ENCODE measurements at places on chromosomes 1 and 21.
A peak's percentile ranks its signal among the peaks of the same experiment; 100 is the strongest.

- no peak for DNase-seq
Observed at GRCh38 chr1:200912737-200913407, 18.2 kb downstream of the INAVA start.

GRCh38 chr1:47399138-47399845, 16.8 kb upstream of the FOXE3 start:
- DNase-seq, result no peak

DNA sequence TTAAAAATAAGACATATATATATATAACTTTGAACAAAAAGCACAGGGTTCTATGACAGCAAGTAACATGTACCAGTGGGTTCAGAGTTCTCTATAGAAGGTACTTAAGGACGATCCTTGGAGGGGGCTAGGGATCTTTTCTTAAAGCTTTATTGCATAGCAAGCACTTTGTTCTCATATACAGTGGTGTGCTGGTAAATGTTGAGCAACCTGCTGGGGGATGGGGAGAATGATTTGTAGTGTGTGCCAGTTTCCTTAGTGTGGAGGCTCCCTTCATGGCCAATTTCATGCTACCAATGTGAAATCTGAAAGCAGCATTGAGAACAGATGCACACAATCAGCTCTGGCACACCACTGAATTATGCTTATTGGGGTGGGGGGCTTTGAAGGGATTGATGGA, 69.5 kb upstream of the NFASC start:
- no peak for DNase-seq

- no peak for DNase-seq
Observed at GRCh38 chr1:147215540-147215916, 9.6 kb downstream of the FMO5 start.

- DNase-seq, result peak; percentile 8
Observed at GRCh38 chr1:183778568-183779433, 26.1 kb upstream of the RGL1 start.

DNA sequence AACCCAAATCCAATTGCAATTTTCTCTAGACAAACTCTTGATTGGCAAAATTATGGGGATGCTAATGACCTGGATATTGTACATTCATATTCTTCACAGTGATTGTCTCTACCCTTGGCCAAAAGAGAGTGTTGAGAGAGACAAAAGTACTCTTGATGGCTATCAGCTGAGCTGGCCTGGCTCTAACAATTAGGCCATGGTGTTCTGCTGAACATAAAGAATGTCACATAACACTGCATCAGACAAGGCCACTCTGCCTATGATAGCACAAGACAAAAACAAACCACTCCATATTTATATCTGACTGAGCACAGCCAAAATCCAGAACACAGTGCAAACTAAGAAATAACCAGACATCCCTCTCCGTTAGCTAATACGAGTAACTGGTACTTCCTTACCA, 101.7 kb downstream of the ADAMTS1 start:
- no peak for DNase-seq

- DNase-seq, result no peak
Observed at GRCh38 chr1:157696966-157697628, 3.5 kb downstream of the FCRL3 start.

Measured in DMS79 treated with DMSO at 0.1 percent for 48 hours (cell line).